ENCODE measurements at places on chromosomes 16 and 17.

DNA sequence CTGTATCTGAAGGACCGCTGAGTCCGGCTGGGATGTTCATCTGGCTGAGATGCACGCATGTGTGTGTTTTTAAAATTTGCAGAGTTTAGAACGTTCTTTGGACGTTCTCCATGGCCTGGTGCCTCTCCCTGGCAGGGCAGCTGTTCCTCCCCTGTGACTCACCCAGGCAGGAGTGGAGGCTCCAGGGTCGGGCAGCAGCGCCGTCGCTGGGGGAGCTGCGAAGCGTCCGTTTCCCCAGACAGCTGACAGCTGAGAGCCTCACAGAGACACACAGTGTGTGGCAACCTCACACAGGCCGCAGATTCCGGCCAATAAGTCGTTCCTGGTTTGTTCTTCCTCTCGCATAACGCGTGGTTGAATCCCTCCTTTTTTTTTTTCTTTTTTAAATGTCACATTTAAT, 80.6 kb downstream of the OR1D5 start:
- DNase-seq = no peak

DNA sequence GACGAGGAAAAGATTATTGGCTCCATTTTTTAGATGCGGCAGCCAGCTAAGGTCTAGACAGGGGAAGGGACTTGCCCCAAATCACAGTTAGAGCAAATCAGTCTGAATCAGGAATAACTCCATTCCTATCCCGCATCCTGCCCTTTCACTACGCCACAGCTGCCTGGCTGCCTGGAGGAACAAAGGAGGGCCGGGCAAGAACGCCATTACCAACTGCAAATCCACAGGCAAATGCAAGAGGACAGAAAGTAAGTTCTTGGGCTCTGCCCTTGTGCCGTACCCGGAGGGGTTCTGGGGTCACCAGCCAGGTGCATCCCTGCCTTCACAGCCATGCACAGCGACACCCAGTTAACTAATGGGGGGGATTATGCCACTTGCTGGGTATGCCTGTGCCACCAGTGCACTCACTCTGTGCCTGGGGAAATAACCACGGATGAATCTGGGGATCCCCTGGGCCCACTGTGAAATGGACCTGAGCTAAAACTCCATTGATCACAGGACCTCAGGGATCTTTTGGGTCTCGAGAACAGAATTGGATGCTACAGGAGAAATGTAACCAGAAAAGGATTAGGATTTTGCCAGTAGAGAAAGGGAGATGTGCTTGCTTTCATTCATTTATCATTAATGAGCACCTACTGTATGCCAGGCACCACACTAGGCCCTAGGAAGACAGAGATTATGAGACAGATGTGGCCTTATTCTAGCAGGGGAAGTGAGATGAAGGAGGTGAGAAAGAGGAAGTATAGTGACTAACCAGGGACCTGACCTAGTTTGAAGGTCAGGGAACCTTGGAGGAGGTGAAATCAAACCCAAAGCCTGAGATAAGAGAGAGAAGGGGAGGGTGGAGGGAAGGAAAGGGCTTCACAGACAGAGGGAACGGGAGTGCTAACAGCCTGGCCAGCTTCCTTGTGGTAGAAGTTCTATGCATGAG, 17.7 kb downstream of the BCL7C start:
- no peak for DNase-seq

DNA sequence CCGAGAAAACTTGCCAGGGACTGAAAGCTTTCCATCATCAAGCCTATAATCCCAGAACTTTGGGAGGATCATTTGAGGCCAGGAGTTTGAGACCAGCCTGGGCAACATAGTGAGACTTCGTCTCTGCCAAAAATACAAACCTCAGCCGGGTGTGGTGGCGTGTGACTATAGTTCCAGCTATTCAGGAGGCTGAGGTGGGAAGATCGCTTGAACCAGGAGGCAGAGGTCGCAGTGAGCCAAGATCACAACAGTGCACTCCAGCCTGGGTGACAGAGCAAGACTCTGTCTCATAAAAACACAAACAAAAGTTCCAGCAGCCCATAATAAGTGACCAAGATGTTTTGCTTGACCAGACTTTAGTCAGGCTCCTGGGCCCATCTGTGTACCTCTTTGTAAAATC, 1.9 kb downstream of the MEAK7 start:
- no peak for DNase-seq

DNA sequence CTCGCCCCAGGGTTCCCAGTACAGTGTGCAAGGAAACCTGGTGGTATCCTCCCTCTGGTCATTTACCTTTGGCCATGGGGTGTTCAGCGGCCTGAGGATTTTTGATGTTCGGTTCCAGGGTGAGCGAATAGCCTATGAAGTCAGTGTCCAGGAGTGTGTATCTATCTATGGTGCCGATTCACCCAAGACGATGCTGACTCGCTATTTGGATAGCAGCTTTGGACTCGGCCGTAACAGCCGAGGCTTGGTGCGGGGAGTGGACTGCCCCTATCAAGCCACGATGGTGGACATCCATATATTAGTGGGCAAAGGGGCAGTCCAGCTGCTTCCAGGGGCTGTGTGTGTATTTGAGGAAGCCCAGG, 1.2 kb downstream of the AOC2 start:
- DNase-seq = no peak

DNA sequence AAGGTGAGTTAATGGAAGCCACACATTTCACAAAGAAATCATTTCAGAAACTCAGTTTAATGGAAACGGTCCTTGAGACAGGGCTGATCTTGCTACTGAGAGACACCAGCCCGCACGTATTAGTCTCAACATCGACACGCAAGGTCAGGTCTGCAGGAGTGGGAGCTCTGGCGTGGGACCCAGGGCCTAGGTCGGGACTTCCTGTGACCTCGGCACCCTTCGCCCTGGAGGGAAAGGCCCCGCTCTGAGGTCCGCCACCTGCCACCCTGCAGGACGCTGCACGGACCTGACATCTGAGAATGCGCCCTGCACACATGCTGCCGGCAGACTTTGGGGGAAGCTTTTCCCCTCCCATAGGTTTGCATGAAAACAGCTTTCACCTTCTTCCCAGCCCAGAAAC, 59.7 kb downstream of the LMF1 start:
- DNase-seq = no peak
